ENCODE measurements at places on chromosomes 4 and X.

DNA sequence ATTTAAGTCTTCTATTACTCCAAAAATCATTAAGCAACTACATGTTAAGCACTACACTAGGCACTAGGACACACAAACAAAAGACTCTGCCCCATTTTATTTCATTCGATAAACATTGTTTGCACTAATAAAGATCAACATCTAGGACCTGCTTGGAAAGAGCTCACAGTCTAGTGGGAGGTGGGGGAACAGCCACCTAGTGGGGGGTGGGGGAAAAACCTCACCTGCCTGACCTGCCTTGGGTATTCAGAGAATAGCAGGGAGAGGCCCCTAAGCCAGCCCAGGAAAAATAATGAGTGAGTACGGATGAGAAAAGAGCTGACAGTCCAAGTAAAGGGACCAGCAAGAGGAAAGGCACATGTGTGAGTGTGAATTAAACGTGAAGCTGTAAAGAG lies 52.2 kb downstream of the PRDM5 start:
- DNase-seq, result no peak

DNA sequence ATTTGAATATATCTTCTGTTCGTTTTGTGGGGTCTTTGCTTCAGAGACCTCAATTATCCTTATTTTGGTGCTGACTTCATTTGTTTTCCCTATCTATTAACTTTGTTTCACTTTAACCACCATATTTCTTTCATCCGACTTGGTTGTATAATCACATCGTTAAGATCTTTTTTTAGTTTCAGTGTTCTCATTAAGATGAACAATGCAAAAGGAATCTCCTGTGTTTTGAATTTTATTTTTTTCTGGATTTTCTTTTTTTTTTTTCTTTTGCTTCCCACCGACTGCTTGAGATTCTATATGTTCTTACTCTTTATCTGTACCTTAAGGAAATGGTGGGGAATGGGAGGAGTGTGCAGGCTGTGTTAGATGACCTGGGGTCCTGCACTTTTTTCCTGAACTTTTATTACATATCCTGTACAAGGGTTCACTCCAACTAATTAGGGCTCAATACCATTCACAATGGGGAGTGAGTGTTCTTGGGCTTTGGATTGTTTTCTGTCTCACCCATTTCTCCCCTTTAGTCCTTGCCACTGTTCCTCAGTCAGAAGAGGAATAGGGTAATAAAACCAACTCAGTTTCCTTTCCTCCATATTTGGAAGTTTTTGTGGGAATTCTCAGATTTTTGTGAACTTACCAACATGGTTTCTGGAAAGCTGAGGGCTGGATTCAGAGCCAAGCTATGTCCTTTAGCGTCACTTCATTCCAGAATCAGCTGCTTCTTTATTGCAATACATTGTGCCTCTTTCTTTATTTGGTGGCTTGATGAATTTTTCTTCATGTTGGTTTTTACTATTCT lies 43.2 kb upstream of the BMPR1B start:
- no peak for DNase-seq

GRCh38 chr4:166195101-166195500 lies 322.1 kb downstream of the TLL1 start:
- no peak for DNase-seq

- no peak for DNase-seq
Observed at GRCh38 chrX:46967547-46967946, 55.3 kb downstream of the JADE3 start.

- no peak for DNase-seq
Observed at GRCh38 chr4:33025236-33025635, 2305.1 kb downstream of the PCDH7 start.

- DNase-seq, result no peak
Observed at GRCh38 chr4:94722270-94722669, 35.5 kb upstream of the BMPR1B start.

DNA sequence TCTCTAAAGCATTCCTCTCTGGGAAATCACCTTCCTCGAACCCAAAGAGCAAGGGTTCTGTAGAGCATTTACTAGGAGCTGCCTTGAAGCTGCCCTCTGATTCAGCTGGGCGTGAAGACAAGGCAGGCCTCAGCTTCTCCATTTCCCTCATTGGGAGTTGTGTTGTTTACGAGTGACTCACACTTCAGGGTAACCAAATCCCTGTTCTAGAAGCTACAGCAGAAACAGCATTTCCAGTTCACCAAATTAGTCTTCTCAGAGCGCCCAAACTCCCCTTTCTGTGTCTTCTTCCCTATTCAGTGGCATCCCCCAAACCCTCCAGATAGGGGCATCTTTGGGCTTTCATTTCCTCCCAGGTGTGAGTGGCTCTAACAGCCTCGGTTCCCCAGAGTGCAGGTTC lies 863 bp upstream of the XPNPEP2 start:
- DNase-seq, result no peak

- DNase-seq, result no peak
Observed at GRCh38 chr4:2796849-2797544, 4.1 kb downstream of the SH3BP2 start.

DNA sequence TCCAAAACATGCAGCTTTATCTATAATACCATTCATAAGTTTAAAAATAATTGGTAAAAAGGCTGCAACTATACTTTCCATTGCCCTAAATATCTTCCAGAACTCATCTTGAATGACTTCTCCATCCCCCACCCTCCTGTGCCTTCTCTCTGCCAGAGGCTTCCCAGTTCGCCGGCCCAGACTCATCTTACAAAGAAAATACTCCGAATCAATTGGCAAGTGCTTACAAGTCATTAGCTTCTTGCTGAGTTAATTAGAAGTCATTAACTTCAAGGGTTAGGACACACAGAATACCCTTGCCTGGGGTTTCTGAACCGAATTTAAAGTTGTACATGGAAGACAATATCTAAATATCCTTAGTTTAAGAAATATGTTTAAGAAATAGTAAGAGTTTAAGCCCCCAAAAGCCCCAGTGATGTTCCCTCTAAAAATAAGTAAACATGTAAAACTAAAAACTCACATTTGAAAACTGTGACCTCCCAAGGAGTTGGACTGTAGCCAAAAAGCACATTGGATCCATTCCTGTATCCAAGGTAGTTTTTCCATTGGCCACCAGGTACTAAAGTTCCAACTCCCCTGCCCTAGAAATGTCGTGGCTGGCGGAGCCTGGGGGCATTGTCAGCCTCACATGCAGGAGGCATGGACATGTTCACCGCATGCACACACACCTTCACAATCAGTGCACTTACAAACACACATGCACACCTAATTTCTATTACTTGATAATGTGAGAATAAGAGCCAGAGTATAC lies 535.2 kb upstream of the FAT1 start:
- no peak for DNase-seq

DNA sequence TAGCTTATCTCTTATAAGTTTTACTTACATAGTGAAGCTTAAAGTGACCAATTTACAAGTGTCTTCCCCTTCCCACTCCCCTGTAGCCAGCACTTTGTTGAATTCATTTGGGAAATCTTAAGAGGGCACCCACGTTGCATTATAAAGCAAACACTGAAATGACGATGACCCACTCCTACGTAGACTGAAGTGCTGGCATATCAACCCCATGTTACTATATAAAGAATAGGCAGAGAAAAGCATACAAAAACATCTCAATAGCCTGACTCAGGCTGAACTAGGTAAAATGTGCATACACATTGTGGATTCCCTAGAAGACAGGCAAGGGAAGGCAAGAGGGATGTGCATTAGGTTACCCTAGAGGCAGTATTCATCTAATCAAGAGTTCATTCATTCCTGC lies 313.4 kb downstream of the TENM3 start:
- no peak for DNase-seq

- DNase-seq, result no peak
Observed at GRCh38 chr4:26410385-26411293, 79.6 kb downstream of the CCKAR start.
